ENCODE measurements at places on chromosomes 2 and 18.

- no peak for DNase-seq
These were observed 7.5 kb upstream of the GAREM2 start for GRCh38 chr2:26165403-26165802.

GRCh38 chr18:21194871-21195771 lies 46.9 kb upstream of the GREB1L start:
- DNase-seq: no peak

DNA sequence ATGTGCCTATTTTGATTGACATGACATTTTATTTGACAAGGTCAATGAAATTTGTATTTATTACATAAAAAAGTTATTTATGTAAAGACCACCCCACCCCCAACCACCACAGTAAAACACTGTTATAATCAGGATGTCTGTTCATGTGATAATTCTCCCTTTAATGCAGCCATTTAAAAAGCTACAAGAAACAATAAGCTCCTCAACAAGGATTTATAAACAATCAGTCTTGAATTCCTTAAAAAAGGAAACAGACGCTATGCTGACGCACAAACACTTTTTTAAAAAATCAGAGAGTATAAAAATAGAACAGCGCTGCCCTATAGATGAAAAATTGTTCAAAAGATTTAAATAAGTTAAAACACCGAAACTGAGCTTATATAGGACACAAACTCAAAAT lies 102.2 kb downstream of the SOS1 start:
- DNase-seq: no peak

GRCh38 chr2:44645937-44646336 lies 284.2 kb downstream of the CAMKMT start:
- DNase-seq: no peak

DNA sequence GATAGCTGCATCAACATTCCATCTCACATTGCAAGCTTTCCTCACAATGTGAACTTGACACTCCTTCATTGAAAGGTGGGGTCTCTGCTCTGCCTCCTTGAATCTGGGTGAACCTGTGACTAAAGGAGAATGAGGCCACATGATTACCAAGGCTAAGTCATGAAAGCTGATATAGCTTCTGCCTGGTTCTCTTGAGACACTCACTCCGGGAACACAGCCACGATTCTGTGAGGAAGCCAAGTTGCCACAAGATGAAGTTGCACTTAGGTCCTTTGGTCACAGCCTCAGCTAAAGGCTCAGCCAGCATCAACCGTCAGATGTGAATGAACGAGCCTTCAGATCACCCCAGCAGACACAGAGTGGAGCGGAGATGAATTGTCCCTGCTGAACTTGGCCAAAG lies 94.7 kb upstream of the FAM136A start:
- no peak for DNase-seq

DNA sequence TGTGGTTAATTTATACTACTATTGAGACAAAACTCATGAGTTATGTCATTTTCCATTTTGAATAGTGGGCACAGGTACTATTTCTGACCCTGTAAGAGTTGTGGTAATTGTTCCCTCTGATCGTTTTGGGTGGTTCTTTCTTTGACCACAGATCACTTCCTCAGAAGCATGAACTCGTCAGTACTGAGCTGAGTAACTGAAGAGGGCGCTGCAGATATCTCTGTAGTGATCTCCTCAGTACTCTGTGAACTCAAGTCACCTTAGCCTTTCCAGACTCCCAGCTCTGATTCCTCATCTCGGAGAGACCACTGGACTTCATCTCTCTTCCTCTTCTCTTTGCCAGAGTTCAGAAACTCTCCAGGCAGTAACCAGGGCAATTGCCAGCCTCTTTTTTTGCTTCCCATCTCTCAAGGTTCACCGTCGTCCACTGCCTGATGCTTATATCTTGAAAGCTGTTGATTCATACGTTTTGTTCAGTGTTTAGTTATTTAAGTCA lies 9.4 kb upstream of the IL1RL1 start:
- DNase-seq: no peak

- no peak for DNase-seq
These were observed 163.1 kb upstream of the PID1 start for GRCh38 chr2:229434187-229434586.

DNA sequence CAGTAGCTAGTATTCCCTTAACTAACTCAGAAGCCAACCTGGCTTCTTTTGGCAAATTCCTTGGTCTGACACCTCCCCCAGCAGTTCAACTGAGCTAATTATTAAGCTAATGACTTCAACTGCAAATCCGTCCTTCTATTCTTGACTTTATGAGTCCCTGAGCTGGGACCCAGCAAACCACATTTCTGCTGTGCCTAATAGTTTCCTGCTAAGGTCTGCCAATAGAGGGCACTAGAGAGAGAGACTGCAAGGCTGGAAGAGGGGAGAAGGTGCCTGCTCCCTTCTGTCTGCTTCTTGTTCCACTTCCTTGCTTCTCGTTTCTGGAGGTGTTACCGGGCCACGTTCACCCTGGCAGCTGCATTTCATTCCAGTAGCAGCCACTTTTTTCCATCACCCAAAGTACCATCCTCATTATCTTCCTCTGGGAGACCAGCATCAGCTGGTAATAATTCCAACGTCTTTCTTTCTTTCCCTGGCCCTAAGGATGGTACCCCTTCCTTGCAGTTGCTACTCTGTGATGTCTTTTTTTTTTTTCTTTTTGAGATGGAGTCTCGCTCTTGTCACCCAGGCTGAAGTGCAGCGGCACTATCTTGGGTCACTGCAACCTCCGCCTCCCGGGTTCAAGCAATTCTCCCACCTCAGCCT lies 352.0 kb downstream of the TNS1 start:
- DNase-seq: no peak

DNA sequence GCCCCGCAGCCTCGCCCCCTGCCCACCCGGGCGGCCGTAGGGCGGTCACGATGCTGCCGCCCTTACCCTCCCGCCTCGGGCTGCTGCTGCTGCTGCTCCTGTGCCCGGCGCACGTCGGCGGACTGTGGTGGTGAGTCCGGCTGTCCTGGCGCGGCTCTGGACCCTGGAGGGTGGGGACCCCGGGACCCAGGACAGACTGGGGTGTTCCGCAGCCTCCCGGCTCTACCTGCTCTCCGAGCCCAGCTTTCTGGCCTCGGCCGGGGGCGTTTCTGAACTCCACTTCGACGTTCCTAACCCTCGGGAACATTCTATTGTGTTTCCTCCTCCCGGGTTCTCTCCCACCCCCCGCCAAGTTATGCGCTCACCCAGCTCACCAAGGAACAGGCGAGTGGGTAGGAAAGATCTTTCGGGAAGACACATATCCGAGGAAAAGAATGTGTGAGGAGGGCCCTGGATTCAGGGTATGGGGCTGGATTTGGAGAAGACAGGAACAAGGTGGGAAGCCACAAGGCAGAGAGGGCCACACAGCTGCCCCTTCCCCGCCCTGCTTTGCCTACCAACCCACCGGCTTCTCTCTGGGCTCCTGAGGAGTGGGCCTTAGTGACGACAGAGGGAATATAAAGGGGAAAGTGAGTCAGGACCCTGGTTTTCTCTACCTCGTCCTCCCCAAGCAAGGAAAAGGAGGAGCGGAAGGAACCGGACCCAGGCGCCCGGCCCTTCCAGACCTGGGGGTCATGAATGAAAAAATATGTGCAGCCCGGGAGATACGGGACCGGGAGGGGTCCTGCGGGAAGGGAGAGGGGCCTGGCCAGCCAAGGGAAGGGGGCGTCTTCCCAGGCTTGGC lies 605 bp downstream of the WNT6 start:
- no peak for DNase-seq

DNA sequence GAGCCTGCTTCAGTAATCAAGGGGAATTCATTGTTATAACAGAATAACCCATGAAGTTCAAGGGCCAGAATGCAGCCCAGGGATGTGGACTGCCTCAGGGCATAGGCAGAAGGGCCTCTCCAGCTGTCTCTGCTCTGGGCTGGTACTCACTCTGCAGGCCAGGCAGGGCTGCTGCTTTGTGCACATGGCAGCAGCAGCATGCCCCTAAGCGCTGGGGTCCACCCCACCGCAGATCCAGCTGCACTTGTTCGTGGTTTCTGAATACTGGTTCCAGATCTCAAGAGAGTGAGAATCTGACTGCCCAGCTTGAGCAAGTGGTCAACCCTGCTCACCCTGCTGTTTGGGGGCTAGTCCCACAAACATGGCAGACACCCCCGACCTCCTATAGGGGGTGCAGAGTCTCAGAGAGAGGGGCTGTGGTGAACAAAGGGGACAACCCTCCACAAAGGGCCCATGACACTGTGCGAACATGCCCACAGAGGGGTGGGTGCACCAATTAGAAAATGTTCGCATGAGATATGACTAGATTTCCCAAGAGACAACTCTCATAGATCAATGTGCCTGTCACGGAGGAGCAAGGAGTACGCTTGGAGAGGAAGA lies 87.3 kb downstream of the ACTR3 start:
- no peak for DNase-seq

DNA sequence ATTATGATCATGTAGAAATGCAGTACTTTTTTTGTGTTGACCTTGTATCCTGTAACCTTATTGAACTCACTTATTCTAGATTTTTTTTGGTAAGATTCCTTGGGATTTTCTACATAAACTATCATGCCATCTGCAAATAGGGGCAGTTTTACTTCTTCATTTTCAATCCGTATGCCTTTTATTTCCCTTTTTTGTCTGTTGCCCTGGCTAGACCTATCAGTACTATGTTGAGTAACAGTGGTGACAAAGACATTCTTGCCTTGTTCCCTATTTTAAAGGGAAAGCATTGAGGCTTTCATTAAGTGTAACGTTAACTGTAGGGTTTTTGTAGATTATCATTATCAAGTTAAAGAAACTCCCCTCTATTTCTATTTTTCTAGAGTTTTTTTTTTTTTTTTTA lies 92.3 kb downstream of the LYPD1 start:
- DNase-seq: no peak

- DNase-seq: no peak
These were observed 47.3 kb upstream of the ATP6V1B1 start for GRCh38 chr2:70888366-70888922.

DNA sequence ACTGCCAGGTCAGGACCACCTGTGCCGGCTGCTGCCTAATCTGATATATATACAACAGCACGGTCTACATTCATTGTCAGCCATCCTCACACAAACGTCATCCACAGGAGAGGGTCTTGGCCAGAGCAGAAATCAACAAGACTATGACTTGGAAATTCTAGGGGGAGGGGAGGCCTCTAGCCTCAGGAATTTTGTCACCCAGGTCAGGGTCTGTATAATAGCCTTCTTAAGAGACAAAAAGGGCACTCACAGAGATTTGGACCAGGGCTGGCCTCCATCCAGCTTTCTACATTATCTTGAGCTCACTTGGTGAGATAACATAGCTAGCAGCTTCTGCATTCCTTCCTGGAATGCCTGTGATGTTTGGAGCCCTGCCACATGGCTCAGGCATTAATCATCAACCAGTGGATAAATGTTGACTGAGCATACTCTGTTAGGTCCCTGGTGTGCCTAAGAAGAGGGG lies 50.4 kb upstream of the CTIF start:
- no peak for DNase-seq

- no peak for DNase-seq
These were observed 6.7 kb downstream of the BCL2 start for GRCh38 chr18:63312737-63313395.

GRCh38 chr2:233025706-233026105 lies 6.8 kb upstream of the NEU2 start:
- DNase-seq: no peak

DNA sequence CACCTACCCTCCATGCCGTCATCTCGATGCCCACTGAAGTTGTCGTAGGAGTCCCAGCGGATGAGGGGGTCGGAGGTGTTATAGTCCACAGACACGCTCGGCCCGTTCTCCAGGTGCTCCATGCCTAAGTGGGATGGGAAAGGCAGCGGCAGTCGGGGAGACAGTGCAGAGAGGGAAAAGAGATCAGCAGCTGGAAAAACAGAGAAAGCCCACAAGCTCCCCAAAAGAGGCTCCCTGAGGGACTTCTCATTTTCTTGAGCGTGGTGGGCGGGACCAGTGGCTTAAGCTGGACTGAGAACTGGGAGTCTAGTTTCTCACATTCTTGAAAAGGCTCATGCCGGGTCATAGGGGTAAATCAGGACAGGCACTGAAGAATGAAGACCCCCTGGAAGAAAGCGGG lies 121.9 kb downstream of the TNS1 start:
- DNase-seq: no peak

DNA sequence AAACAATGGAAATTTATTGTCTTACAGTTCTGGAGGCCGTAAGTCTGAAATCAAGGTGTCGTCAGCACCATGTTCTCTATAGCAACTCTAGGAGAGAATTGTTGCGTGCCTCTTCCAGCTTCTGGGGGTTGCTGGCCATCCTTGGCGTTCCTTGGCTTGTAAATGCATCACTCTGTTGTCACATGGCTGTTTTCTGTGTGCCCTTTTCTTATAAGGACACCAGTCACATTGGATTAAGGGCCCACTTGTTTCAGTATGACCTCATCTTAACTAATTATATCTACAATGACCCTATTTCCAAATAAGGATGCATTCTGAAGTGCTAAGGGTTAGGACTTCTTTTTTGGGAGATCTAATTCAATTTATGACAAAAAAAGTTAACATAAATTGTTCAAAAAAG lies 1.4 kb upstream of the PLEK start:
- DNase-seq: no peak

- DNase-seq: no peak
These were observed 157.3 kb upstream of the ALKAL2 start for GRCh38 chr2:444937-445884.

DNA sequence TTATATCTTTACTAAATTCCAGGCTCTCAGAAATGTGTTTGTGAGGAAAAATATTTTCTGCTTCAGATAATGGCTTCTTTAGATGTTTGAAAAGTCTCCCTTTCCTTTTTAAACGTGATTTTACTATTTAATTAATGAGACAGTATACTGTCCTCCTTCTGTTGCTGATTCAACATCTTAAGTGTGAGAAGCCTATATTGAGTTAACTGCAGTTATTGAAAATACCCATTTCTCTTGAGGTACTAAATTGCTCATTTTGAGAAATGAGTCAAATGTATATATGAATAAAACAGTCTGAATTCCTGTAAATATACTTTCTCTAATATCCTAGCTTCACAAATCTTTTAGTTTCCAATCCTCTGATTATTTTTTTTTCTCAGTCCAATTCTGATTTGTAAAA lies 470.2 kb downstream of the PTPRM start:
- no peak for DNase-seq

DNA sequence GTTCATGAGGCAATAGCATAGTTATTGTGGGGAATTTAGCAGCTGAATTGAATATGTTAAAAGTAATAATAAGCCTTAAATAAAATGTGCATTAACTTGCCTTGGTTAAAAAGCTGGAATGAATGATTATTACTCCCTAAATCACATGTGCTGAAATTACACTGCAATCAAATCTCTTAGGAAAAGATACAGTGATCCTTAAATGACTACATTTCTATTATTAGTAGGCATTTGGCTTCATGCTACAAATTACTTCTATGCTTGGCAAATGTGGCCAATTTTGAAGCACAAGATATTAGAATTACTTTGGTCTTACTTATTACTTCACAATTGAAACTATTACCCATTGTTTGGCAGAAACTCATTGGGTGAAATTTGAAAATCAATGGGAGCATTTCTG lies 5.4 kb downstream of the RND3 start:
- no peak for DNase-seq

DNA sequence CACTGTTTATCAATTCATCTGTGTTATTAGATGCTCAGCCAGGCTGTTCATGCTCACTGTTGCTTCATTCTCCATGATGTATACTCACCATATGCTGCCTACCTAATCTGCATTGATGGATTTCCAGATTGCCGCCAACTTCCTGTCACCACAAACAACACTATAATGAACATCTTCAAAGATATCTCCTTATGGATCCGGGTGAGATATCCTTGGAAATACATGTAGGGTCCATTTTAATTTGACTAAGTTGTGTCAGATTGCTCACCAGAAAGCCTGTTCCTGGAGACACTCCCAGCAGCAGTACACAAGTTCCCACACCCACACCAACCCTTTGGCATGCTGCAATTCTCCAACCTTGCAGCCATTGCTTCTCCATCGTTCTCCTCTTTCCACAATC lies 547.5 kb upstream of the TNP1 start:
- no peak for DNase-seq

Measured in hypothalamus (tissue), 51 donors.